Epithelial cell of prostate (primary cell): ENCODE measurements at places on chromosomes 7 and 10.

- DNase-seq = no peak
These were observed 193.3 kb downstream of the GRM8 start for GRCh38 chr7:127059475-127059874.

DNA sequence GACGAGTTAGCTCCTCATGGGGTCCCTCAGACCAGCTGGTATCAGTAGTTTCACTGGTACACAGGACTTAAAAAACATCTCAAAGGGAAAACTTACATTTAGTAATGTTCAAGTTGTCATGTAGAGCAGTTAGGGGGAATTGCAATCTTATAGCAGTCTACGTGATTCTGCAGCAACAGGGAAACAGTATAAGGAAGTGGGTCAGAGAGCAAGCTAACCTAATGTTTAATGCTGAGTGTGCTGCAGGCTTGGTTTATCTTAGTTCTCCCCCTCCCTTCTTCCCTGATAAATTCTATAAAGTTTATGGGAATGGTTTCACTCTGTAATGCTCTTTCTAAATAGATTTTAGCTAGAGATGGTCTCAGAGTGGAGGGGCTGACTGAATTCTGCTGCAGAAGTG, 11.3 kb downstream of the SPAM1 start:
- no peak for DNase-seq

DNA sequence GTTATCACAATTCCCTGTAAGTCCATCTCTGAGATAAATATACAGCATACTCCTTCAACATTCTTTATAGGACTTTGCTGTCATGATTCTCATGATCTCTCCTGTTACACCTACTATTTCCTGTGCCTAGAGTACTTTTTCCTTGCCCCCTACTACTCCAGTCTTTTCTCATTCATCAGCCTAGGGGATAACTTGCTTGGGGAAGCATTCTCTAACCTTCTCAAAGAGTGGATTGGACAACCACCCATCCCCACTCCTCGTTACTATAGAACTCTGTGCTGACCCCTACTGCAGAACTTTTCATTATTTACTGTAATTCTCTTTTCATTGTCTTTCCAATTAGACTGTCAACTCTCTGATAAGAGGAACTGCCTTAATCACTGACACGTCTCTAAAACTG, 57.4 kb upstream of the TFEC start:
- DNase-seq = no peak

DNA sequence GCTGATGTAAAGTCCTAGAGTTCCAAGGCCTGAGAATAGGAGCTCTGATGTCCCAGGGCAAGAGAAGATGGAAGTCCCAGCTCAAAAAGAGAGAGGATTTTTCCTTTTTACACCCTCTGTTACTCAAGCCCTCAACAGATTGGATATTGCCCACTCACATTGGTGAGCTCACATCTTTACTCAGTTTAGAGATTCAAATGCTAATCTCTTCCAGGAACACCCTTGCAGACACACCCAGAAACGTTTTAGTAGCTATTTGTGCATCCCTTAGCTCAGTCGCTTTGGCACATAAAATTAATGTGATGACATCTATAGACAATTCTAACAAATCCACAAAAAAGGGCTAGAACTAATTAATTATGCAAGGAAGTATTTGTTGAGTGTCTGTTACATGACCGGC, 27.1 kb downstream of the ARMC3 start:
- no peak for DNase-seq

DNA sequence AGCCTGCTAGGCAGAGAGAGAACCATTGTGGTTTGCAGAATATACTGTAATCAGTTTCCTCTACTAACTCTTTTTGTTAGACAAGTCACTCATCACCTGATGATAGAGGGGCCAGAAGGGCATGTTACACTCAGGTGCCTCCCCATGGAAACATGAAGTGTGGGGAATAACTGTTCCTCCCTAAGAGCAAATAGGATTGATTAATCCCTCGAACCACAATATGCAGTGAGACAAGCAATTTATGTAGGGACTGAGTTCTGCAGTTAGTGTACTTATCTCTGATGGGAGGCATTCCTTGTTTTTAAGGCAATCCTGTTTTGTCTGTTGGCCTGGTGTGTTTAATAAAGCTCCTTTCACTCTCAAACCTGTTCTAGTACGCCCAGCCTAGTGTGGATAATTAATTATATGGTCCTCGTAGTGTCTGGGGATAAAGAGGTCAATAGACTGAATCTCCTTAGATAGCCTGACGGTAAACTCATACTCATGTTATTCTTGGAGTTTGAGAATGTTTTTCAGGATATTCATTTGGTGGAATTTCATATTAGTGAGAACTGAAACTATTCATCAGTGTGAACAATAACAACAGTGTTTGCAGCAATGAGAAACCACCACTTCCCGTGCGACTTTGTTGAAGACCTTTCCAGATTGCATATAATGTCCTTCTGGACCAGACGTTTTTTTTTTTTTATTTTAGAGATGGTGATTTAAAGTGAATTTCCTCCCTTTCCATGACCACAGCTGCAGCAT, 344.8 kb upstream of the FZD8 start:
- no peak for DNase-seq

GRCh38 chr7:82729172-82730030, 285.8 kb upstream of the CACNA2D1 start:
- DNase-seq = no peak

DNA sequence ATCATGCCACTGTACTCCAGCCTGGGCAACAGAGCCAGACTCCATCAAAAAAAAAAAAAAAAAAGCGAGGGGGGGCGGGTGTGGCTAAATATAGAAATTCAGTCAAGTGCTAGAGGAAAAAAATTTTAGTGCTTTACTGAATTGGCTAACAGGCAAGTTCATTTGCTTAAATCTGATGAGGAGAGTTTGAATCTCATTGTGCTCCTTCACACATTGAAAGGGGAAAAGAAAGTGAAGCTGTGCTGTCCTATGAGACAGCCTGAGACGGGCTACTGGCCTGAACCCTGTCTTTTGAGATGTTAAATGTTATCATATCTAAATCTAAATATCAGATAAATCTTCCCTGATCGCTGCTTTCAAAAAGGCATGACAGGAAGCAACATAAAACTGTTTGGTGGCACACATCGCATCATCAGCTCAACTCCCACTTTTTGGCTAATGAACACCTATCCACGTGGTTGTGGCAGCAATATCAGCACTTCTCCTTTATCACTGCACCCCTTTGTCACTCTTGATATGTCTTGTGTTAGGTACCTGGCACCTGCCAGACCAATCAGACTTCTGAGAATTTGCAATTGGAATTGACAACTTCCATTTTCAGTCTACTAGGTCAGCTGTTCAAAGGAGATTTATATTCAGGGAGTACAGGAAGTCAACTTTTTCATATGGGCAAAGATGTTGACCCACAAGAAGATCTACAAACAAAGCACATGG, 14.0 kb upstream of the IFIT1B start:
- DNase-seq = no peak

GRCh38 chr10:49367600-49367999, 28.3 kb downstream of the DRGX start:
- no peak for DNase-seq

DNA sequence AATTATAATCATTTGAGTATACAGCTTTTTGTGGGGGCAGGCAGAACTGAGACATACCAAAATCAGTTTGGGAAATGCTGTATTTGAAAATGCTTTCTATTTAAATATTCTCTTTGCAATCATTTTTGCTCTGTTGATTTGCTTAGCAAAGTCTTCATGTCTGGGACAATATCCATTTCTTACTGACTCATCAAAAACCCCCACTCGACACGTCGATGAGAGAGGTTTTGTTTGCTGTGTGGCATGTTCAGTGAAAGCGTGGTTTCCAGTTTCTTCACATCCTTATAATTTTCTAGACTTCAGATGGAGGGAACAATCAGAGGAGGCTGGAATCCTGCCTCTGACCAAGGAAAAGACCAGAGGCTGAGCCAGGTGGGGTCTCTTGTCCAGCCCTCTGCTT, 28.9 kb downstream of the HTRA1 start:
- DNase-seq = no peak

GRCh38 chr10:68075550-68076004, 494 bp upstream of the HERC4 start:
- no peak for DNase-seq

GRCh38 chr7:124457841-124458240, 307.8 kb downstream of the GPR37 start:
- DNase-seq = no peak

GRCh38 chr10:114632869-114633715, 25.0 kb downstream of the ABLIM1 start:
- DNase-seq = no peak

GRCh38 chr10:113006656-113007342, 56.8 kb downstream of the TCF7L2 start:
- no peak for DNase-seq

GRCh38 chr7:111987115-111987826, 218.9 kb downstream of the DOCK4 start:
- no peak for DNase-seq

DNA sequence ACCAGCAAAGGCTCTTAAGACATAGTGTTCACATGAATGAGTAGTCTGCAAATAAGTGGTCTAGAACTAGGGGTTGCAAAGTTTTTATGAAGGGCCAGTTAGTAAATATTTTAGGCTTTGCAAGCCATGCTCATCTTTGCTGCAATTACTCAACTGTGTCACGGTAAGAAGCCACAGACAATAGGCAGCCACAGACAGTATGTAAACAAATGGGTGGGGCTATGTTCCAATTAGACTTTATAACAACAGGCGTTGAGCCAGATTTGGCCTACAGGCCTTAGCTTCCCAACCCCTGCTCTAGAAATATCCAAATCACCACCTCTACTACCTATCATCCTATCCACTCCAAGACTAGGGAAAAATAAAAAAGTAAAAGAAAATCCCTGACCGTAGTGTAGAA, 9.2 kb downstream of the IKZF5 start:
- no peak for DNase-seq

DNA sequence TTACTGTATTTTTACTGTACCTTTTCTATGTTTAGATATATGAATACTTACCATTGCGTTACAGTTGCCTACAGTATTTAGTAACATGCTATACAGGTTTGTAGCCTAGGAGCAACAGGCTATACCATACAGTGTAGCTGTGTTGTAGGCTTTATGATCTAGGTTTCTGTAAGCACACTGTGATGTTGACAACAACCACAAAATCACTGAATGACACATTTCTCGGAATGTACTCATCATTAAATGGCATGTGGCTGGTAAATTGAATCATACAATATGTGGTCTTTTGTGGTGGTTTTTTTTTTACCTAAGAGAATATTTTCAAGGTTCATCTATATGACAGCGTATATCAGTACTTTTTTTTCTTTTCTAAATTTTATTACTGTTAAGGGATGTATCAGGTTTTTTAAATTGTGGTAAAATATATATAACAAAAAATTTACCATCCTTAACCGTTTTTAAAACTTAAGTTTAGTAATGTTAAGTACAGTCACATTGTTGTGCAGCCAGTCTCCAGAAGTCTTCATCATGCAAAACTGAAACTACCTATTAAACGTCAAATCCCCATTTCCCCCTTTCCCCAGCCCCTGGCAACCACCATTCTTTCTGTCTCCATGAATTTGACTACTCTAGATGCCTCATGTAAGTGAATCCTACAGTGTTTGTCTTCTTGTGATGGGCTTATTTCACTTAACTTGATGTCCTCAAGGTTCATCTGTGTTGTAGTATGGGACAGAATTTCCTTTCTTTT, 21.5 kb downstream of the BTAF1 start:
- no peak for DNase-seq

- no peak for DNase-seq
These were observed 728.5 kb downstream of the TNS3 start for GRCh38 chr7:46853451-46853850.

DNA sequence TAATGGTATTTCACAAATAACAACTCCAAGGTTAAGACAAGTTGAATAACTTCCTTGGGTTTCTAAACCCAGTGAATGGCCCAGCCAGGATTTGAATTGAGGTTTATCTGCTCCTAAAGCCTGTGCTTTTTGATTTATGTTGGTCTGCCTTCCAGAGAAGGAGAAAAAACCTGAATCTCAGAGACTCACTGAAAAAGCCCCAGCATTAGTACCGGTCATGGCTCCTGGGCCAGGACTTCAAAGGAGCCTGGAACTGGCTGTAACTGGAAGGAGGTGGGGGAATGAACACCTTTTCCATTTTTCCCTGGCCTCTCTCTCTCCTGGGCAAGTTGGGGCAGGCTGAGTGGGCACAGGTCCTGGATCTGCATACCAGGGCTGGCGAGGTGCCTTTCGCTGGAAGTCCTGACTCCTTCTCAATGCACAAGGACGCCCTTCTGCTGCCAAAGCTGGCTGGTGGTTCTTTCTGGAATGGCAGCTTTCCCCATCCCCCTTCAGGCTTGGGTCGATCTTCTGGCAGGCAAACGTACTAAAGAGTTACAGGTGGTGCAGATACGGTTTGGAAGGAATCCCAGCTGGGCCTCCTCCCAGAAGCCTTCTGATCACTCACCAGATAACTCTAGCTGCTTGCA, 268.2 kb downstream of the PTEN start:
- peak; percentile 61 for DNase-seq

- no peak for DNase-seq
These were observed 53.8 kb downstream of the HGF start for GRCh38 chr7:81715984-81716588.

- no peak for DNase-seq
These were observed 30.6 kb downstream of the RPA3 start for GRCh38 chr7:7687800-7688199.

DNA sequence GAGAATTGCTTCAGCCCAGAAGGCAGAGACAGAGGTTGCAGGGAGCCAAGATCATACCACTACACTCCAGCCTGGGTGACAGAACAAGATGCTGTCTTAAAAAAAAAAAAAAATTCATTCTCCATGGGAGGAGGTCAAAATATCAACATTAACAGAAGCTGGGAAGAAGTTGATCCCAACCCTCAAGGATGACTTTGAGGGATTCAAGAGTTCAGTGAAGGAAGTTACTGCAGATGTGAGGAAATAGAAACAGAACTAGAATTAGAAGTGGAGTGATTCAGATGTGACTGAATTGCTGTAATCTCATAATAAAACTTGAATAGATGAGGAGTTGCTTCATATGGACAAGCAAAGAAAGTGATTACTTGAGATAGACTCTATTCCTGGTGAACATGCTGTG, 19.7 kb upstream of the RPEL1 start:
- no peak for DNase-seq

GRCh38 chr7:1709281-1709680, 39.2 kb downstream of the ELFN1 start:
- DNase-seq = no peak

DNA sequence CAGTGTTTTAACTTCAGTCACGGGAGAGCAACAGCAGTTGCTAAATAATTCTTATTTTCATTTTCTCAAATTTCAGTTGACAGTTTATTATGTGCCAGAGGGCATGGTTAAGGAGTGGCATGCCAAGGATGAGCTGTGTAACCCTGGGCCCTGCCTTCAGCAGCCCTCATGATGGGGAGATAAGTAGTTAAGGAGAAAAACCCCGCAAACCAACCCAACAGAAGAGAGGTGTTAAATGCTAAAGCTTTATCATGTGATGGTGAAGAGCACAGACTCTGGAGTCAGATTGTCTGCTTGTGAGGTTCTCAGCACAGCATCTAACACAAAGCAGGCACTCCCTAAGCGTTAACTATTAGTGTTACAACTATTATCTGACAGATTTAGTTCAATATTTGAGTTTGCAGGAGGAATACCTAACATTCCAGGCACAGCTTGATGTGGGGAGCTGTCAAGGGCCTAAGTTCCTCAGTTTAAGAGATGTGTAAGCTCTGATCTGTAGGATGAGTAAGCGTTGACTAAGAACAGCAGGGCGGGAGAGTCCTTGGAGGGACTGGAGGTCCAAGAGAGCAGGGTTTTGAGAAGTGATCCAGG, 29.6 kb downstream of the STAM start:
- peak; percentile 37 for DNase-seq
